ENCODE measurements at places on chromosomes 6 and 20. TPM values are rescaled to one million over a fixed set of nuclear protein-coding genes. Genes with fewer than 3 reads are reported as not detected.

DNA sequence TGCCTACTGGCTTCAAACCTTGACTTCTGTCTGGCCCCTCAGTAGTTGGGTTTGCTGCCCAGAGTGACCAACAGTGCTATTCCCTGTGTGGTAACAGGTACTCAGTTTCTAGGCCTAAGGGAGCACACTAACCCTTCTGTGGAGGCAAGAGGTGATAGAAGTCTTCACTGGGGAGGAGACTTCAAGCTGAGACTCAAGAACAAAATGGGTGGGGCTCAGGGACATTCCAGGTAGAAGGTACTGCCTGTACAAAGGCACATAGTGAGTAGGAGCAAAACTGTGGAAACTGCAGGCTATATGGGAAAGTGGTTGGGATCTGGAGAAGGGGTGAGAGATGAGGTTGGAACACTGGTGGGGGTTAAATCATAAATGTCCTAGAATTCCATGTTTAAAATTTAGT, 2.3 kb upstream of the SCAND1 start:
- H3K27me3 ChIP-seq: no peaks in the 10 kb centered on the region
- no peak overlapping the region for H3K4me3 ChIP-seq
- peaks cover 27% of the 10 kb centered on the region for H3K4me1 ChIP-seq
- H3K36me3 ChIP-seq: no peaks in the 10 kb centered on the region

DNA sequence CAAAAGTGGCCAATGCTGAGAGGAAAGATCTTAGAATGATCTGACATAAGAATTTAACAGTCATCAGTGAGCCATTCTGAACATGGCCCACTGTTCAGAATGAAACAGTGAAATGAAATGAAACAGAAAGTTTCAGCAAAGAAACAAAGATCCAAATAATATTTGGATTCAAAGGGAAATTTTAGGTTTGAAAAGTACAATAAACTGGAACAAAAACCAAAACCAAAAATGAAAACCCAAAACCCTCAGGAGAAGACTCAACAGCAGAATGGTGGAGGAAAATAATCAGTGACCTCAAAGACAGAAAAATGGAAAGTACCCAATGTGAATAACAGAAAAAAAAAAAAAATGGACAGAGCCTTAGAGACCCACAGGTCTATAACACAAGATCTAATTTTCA, 66.1 kb upstream of the EMILIN3 start:
- H3K4me3 ChIP-seq: no peak overlapping the region
- peaks cover 37% of the 10 kb centered on the region for H3K4me1 ChIP-seq
- H3K36me3 ChIP-seq: no peaks in the 10 kb centered on the region
- DNase-seq: no peak
- no peak overlapping the region for H3K27ac ChIP-seq

- H3K27me3 ChIP-seq: no peaks in the 10 kb centered on the region
- H3K4me1 ChIP-seq: peaks cover 17% of the 10 kb centered on the region
- no peak overlapping the region for H3K27ac ChIP-seq
Measured at GRCh38 chr20:25306991-25307903, 59.4 kb downstream of the PYGB start.

DNA sequence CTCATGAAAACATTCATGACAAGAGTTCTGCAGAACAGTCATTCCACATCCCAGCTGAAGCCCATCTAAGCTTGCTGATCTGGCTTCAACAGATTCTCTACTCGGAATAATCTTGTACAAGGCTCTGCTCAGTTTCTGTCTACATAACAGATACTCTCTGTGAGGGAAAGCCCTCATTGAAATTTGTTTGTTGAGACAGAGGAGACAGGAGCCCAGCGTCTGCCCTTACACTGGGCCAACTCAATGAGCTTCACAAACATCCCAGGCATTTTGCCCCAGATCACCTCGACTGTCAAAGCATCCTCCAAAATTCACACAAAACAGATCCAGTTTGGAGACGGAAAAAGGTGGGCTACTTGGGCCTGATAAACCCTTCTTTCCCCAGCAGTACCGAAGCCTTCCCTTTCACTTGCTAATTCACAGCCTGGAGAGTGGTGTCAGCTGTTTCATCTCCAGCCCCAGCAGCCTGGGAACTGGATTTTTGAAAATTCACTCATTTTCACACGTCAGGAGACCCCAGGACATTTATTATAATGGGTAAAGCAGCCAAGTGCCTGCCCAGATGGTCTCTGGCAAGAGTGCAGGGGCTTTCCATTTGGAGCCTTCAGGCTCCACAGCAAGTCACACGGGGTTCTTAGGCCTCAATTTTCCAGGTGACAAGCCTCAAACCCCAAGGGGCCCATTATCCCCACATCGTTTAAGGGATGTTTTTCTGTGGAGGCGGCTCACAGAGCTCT, 7.3 kb downstream of the CCDC167 start:
- no peak overlapping the region for H3K27ac ChIP-seq
- no peak for DNase-seq
- no peaks in the 10 kb centered on the region for H3K27me3 ChIP-seq
- H3K4me1 ChIP-seq: peaks cover 52% of the 10 kb centered on the region
- no peak overlapping the region for H3K4me3 ChIP-seq
- H3K36me3 ChIP-seq: no peaks in the 10 kb centered on the region

GRCh38 chr20:58344741-58345140, 35.2 kb downstream of the RAB22A start:
- peaks cover 28% of the 10 kb centered on the region for H3K36me3 ChIP-seq
- no peak overlapping the region for H3K27ac ChIP-seq
- H3K27me3 ChIP-seq: no peaks in the 10 kb centered on the region
- DNase-seq: no peak
- H3K4me3 ChIP-seq: no peak overlapping the region
- H3K4me1 ChIP-seq: peaks cover 11% of the 10 kb centered on the region

DNA sequence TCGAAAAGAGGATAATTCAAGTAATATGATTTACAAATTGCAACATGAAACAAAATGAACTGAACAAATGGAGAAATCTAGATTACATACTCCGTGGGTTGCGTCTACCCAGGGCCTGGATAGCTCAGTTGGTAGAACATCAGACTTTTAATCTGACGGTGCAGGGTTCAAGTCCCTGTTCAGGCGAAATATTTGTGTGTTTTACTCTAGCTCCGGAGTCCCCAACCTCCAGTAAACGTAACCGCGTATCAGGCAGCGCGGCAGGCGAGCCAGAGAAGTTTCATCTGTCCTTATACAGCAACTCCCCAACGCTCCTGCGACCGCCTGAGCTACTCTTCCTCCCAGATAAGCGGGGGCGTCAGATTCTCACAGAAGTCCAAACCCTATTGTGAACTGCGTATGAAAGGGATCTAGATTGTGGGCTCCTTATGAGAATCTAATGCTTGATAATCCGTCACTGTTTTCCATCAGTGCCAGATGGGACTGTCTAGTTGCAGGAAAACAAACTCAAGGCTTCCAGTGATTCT, 176.1 kb downstream of the TRIM27 start:
- no peaks in the 10 kb centered on the region for H3K4me1 ChIP-seq
- no peaks in the 10 kb centered on the region for H3K36me3 ChIP-seq
- H3K4me3 ChIP-seq: no peak overlapping the region

GRCh38 chr20:31596831-31597480, 8.1 kb upstream of the ID1 start:
- H3K4me3 ChIP-seq: no peak overlapping the region
- DNase-seq: no peak
- no peaks in the 10 kb centered on the region for H3K36me3 ChIP-seq
- H3K4me1 ChIP-seq: no peaks in the 10 kb centered on the region

- no peak for DNase-seq
- no peaks in the 10 kb centered on the region for H3K36me3 ChIP-seq
- H3K27ac ChIP-seq: no peak overlapping the region
- no peaks in the 10 kb centered on the region for H3K4me1 ChIP-seq
Measured at GRCh38 chr6:71368284-71368683, 79.7 kb downstream of the OGFRL1 start.

DNA sequence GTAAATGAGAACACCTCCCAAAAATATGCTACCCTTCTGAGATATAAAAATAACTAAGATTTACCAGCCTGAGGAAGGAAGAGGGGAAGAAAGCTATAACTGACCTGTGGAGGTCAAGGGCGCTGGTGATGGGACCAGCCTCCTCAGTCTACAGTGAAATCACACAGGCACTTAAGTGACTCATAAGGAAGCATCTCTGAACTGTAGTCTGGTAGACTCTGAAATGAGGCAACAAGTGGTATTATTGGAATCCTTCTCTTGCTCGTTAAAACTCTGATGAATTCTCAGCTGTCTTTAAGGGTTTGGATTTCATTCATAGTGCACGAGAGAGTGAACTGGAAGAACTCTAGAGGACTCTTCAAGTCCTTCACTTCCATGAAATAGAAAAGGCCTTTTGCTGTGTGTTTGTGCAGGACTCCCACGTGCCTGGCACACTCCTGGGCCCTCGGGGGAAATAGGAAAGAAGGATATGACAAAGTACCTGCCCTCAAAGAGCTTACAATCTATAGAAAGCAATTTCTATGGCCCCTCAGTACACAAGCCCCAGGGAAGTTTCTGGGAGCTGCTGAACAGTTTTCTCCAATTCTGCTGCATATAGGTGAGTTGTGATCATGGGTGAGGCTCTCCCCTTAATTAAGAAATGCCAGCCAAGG, 231.8 kb upstream of the RREB1 start:
- H3K27me3 ChIP-seq: no peaks in the 10 kb centered on the region
- H3K27ac ChIP-seq: no peak overlapping the region
- no peak overlapping the region for H3K4me3 ChIP-seq
- no peak for DNase-seq
- H3K4me1 ChIP-seq: no peaks in the 10 kb centered on the region

DNA sequence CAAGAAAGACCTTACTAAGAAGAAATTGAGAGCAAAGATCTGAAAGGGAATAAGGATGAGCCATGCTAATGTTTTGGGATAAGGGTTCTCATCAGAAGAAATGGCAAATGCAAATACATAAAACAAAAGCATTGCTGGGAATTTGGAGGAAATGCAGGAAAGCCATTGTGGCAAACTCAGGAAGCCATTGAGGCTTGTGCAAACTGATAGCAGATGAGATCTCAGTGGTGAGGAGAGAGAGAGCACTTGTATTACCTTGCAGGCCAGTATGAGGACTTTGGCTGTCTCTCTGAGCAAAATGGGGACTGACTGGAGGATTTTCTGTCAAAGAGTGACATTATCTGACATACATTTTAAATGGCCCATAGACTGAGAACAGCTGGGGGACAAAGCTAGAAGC, 103.0 kb downstream of the ADGRB3 start:
- no peaks in the 10 kb centered on the region for H3K36me3 ChIP-seq
- H3K27ac ChIP-seq: no peak overlapping the region

- no peak for DNase-seq
- no peaks in the 10 kb centered on the region for H3K36me3 ChIP-seq
- no peaks in the 10 kb centered on the region for H3K27me3 ChIP-seq
- no peak overlapping the region for H3K27ac ChIP-seq
Measured at GRCh38 chr20:23190557-23190956, 104.4 kb upstream of the CD93 start.

GRCh38 chr6:3825851-3826581, 23.2 kb upstream of the FAM50B start:
- H3K4me1 ChIP-seq: no peaks in the 10 kb centered on the region
- no peak overlapping the region for H3K4me3 ChIP-seq
- H3K36me3 ChIP-seq: no peaks in the 10 kb centered on the region
- H3K27ac ChIP-seq: no peak overlapping the region

GRCh38 chr20:19940988-19941460, 76.1 kb upstream of the NAA20 start:
- H3K27me3 ChIP-seq: no peaks in the 10 kb centered on the region
- no peak overlapping the region for H3K4me3 ChIP-seq
- no peak for DNase-seq
- no peak overlapping the region for H3K27ac ChIP-seq
- no peaks in the 10 kb centered on the region for H3K36me3 ChIP-seq

- H3K4me1 ChIP-seq: no peaks in the 10 kb centered on the region
- no peak for DNase-seq
Measured at GRCh38 chr6:144174006-144174405, 23.7 kb downstream of the STX11 start.

DNA sequence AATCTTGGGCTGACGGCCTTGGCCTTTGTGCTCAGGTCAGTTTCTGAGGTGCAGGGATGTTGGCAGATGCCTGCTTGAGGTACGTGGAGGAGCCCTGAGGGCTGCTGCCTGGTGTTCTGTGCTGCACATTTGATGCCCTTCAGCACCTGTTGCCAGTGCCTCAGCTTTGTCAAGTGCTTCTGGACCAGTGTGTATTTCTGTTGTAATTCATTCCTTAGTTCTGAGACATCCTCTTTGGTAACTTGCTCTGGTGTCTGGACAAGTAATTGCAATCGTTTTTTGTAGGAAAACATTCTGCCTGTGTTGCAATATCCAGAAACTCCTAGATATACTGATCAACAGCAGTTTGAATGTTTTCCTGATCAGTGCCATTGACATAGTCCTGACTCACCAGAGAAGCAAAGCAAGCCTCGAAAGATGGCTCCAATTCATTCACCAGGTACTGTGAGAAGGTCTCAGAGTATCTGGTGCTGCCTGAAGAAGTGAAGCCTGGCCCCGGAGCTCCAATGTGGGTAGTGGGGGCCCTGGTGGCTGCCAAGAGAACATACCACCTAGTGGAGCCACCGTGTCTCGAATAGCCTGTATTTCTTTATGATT, 26.7 kb downstream of the ZNF337 start:
- no peaks in the 10 kb centered on the region for H3K4me1 ChIP-seq
- H3K36me3 ChIP-seq: peaks cover 2% of the 10 kb centered on the region
- DNase-seq: no peak
- no peak overlapping the region for H3K27ac ChIP-seq
- H3K4me3 ChIP-seq: no peak overlapping the region

GRCh38 chr6:13834790-13835189, 20.4 kb upstream of the MCUR1 start:
- H3K27me3 ChIP-seq: no peaks in the 10 kb centered on the region
- no peaks in the 10 kb centered on the region for H3K36me3 ChIP-seq
- H3K4me3 ChIP-seq: no peak overlapping the region
- DNase-seq: no peak
- no peak overlapping the region for H3K27ac ChIP-seq

GRCh38 chr20:20065361-20065760, 13.0 kb downstream of the CFAP61 start:
- peaks cover 5% of the 10 kb centered on the region for H3K27me3 ChIP-seq
- no peaks in the 10 kb centered on the region for H3K4me1 ChIP-seq
- no peak overlapping the region for H3K4me3 ChIP-seq
- DNase-seq: no peak
- no peak overlapping the region for H3K27ac ChIP-seq

GRCh38 chr20:11271319-11271718, 597.5 kb upstream of the JAG1 start:
- no peak overlapping the region for H3K27ac ChIP-seq
- DNase-seq: no peak
- no peak overlapping the region for H3K4me3 ChIP-seq
- no peaks in the 10 kb centered on the region for H3K36me3 ChIP-seq
- H3K27me3 ChIP-seq: no peaks in the 10 kb centered on the region

Gene STMND1
- 0.40 TPM for total RNA-seq

Gene LGSN
- total RNA-seq: not detected

Gene PAX1
- total RNA-seq: not detected

Gene NKAIN4
- not detected for total RNA-seq

Gene SAMD5
- total RNA-seq: 0.02 TPM

Gene JPH2
- total RNA-seq: not detected

Gene CCN6
- not detected for total RNA-seq

Gene HLA-DPB1
- 25.1 TPM for total RNA-seq

Gene RGS17
- total RNA-seq: not detected

Gene PRR18
- 0.09 TPM for total RNA-seq

Measured in CD8-positive, alpha-beta memory T cell (primary cell).